ENCODE measurements at places on chromosomes 16 and 17. TPM values are rescaled to one million over a fixed set of nuclear protein-coding genes. Genes with fewer than 3 reads are reported as not detected.

The ZNF287 gene
- total RNA-seq = 4.7 TPM

GRCh38 chr17:21418446-21419298 lies 42.5 kb downstream of the KCNJ12 start:
- no peaks in the 10 kb centered on the region for H3K36me3 ChIP-seq
- no peak for DNase-seq
- no peak overlapping the region for H3K4me3 ChIP-seq
- no peaks in the 10 kb centered on the region for H3K27me3 ChIP-seq
- H3K27ac ChIP-seq = no peak overlapping the region

The RTN4RL1 gene
- total RNA-seq = 0.10 TPM

- peaks cover 41% of the 10 kb centered on the region for H3K4me1 ChIP-seq
- H3K36me3 ChIP-seq = no peaks in the 10 kb centered on the region
- H3K4me3 ChIP-seq = no peak overlapping the region
- no peak overlapping the region for H3K27ac ChIP-seq
- no peak for DNase-seq
Observed at GRCh38 chr17:82301300-82301915, 16.0 kb downstream of the CD7 start.

GRCh38 chr17:62000186-62000585 lies 64.9 kb downstream of the MED13 start:
- no peaks in the 10 kb centered on the region for H3K4me1 ChIP-seq
- no peak for DNase-seq
- H3K27me3 ChIP-seq = no peaks in the 10 kb centered on the region
- H3K36me3 ChIP-seq = peaks cover 12% of the 10 kb centered on the region
- no peak overlapping the region for H3K4me3 ChIP-seq

DNA sequence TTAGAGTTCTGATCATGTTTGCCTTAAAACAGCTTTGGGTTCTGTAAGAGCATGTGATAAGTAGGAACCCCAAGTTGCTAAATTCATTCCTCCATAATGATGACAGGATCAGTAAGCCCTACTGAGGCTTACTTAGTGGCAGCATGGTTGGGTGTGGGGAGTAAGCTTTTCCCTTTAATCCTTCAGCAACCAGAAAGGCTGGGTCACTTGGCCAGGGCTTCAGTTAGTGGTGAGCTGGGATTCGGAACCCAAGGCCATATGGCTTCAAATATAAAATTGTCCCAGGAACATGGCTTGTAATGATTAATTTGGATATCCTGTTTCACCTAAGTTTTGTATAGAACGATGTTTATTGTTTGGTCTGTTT lies 850 bp downstream of the GINS3 start:
- no peaks in the 10 kb centered on the region for H3K27me3 ChIP-seq
- peak overlapping the region; percentile 99 for H3K4me3 ChIP-seq
- peak overlapping the region; percentile 83 for H3K27ac ChIP-seq
- no peak for DNase-seq
